GM12892 (cell line): ENCODE measurements at places on chromosomes 6 and 20.

DNA sequence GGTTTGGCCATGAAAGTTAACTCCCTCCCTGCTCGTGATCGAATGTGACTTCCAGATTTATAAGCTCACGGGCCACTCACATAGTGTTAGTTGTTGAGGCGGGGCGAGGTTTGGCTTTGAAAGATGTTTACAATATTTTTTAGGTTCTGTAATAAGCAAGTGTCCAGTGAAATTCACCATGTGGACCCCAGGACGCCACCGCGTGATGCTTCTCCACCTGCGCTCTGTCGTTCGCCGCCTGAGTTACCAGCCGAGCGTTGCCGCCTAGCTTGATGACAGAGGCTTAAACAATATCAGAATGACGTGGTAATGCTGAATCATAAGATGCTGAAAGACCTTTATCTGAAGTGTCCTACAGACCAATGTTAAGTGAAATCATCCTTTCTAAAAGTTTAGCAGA, 241.0 kb downstream of the MYLK4 start:
- DNase-seq = no peak

- DNase-seq = no peak
Observed at GRCh38 chr6:166466178-166467122, 83.7 kb upstream of the MPC1 start.

DNA sequence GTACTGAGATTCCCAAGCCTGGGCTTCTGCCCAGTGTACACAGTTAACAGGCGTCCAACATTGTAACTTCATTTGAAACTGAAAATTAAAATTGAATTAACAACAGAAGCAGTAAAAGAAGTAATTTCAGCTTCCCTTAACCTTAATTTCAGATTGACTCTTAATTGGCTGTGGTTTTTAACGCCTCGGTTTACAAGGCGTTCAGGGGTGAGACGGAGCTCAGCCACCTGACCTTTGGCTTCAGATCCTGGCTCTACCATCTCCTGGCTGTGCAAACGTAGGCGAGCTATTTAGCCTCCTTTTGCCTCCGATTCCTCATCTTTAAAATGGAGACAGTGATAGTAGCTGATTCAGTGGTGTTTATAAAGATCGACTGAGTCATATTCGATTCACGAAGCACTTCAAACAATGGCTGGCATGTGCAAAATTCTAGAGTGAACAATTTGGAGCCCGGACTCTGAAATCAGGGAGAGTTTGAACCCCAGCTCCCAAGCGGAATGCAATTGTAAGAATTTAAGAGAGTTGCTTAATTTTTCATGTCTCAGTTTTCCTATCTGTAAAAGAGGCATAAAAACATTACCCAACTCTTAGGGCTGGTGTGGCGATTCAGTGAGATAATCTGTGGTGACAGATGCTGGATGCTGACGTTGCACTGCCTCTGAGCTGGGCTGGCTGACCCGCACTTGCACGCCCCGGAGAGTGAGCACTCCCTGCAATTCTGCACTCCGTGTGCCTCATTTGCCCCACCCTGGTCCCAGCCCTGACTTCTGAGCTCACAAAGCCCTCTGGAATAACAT, 23.5 kb upstream of the OCSTAMP start:
- no peak for DNase-seq

- DNase-seq = no peak
Observed at GRCh38 chr20:40702504-40702903, 13.5 kb upstream of the MAFB start.

GRCh38 chr6:152775428-152775827, 24.8 kb downstream of the VIP start:
- DNase-seq = no peak

DNA sequence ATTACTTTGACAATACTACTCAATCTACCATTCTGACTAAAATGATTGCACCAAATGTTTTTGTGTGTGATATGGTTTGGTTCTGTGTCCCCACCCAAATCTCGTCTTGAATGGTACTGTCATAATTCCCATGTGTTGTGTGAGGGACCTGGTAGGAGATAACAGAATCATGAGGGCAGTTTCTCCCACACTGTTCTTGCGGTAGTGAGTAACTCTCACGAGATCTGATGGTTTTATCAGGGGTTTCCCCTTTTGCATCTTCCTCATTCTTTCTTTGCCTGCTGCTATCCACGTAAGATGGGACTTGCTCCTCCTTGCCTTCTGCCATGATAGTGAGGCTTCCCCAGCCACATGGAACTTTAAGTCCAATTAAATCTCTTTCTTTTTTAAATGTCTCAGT, 20.8 kb downstream of the SYCP2 start:
- DNase-seq = no peak

GRCh38 chr20:36098364-36098763, 56.2 kb upstream of the EPB41L1 start:
- no peak for DNase-seq

DNA sequence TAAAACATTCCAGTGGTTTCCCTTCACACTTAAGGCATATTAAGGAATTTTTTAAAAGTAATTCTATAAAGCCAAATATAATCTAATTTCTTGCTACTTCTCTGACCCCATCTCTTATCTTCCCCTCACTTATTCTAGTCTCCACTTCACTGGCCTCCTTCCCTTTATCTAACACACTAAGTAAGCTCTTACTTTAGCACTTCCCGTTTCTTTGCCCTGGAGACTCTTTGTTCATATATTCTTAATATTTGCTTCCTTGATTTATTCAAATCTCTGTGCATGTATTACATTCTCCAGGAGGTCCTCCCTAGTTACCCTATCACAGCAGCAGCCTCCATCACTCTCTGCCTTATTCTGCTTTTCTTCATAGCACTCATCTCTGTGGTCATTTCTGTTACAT, 20.3 kb downstream of the GTPBP2 start:
- no peak for DNase-seq

DNA sequence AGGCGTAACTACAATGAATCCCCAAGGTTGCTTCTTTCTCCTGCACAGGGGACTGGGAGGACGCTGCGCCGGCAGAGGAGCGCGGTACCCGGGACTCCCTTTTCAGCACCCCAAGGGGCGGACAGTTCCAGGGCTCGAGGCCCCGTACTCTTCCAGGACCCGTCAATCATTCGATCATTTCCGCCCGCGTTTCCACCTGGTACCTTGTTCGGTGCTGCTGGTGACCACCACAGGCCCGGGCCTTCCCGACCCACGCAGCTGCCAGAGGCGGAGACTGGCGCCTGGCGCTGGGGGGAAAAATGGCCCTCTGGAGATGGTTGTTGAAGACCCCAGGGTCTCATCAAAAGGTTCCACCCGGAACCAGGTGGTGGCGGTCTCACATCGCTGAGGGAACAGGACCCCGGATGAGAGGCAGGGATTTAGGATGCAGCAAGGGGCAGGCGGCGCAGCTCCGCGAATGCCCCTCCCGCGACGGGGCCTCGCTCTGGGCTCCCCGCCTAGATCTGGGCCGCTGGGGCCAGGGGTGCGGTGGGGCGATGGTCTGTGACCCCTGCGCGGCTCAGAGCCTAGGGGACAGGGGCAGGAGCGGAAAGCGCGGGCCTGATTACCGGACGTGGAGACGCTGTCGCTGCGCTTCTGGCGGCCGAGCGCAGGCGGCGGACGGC, 744 bp downstream of the VSX1 start:
- no peak for DNase-seq

DNA sequence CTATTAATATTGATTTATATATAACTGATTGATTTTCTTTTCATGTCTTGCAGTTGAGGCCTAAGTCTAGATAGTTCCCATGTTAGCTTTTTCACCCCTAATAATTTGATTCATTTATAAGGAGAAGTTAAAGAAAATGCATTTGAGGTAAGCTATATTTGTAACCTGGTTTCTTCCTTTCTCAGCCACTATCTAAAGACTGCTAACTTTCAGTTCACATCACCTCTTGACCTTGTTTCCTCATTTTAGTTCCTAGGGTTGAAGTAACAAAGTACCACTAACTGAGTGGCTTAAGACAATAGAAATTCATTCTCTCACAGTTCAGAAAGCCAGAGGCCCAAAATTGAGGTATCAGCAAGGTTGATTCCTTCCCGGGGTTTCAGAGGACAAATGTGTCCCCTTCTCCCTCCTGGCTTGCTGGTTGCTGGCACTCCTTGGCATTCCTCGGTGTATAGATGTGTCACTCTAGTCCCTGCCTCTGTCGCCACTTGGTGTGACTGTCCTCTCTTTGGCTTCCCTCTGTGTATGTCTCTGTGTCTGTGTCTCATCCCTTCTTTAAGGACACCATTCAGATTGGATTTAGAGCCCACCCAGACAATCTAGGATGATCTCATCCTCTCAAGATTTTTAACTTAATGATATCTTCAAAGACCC, 55.9 kb upstream of the C20orf144 start:
- DNase-seq = no peak

GRCh38 chr6:10156875-10157274, 258.0 kb downstream of the TFAP2A start:
- DNase-seq = no peak

GRCh38 chr6:117233145-117233544, 32.2 kb upstream of the VGLL2 start:
- DNase-seq = no peak

GRCh38 chr20:21516180-21516567, 2.3 kb upstream of the NKX2-2 start:
- no peak for DNase-seq

DNA sequence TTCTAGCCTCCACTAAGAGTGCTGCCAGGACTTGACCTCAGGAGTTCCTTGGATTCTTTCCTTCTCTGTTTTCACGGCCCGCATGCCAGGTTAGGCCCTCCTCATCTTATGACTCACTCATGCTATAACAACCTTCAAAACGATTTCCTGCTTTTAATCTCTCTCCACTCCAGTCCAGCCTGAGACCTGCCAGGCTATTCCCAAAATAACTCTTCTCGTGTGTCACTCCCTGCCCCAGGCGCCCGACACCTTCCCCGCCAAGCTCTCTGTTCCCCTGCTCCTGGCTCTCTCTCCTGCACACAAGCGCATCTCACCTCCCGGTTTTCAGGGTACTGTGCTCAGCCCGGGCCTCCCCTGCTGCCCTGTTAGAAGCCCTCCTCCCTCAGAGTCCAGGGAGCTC, 64.1 kb upstream of the RPS6KA2 start:
- no peak for DNase-seq

GRCh38 chr6:95815389-95816056, 200.3 kb upstream of the FUT9 start:
- DNase-seq = no peak

DNA sequence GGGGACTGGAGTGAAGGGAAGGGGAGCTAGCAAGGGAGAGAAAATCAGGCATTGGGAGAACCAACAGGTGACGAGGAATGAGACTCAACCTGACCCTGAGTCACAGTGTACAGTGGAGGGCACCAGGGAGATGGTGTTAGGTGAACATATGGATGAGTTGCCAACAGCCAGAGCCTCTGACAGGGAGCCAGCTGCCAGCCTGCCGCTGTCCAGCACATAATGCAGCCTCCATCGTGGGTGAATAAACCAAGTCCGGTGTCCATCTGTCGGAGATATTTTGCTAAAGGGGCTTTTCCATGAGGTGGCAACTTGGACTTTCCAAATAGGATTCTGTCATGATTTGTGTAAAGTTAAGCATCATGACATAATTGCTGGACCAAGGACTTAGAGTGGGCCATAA, 88.1 kb downstream of the CDH4 start:
- DNase-seq = no peak

GRCh38 chr20:9186396-9186795, 117.5 kb downstream of the PLCB4 start:
- DNase-seq = no peak

DNA sequence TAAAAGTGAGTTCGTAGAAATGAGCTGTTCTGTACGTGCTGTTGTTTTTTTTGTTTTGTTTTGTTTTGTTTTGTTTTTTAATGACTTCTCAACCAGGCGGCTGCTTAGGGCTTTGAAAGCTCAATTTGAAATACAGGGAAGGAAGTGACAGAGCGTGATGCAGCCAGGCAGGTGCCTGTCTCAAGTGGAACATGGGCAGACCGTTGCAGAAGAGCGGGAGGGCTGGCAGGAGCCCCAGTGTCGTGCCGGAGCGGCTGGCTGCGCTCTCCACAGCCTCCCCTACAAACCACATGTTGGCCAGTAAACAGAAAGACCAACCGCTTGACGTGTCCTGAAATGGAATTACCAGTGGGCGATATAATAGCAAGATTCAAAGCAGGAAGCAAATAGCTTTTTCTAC, 164.9 kb upstream of the RREB1 start:
- DNase-seq = peak; percentile 27

GRCh38 chr6:143545976-143546547, 34.5 kb upstream of the FUCA2 start:
- no peak for DNase-seq

DNA sequence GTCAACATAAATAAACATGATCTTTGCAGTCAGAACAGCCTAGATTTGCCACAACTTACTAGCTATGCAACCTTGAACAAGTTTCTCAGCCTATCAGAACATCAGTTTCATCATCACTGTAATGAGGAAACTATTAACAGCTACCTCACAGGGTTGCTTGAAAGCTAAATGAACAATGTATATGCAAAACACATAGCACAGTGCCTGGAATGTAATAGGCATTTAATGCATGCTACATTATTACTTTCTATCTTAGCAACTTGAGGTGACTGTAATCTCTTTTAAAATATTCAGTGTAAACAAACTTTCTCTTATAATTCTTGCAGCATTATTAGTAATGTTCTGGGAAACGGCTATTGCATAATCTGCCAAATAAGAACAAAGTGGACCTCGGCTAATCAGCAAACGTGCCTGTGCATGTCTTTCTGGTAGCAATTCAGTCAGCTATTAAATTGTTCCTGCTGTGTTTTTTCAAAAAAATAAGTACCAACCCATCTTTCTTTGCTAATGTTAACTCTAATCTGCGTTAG, 61.5 kb downstream of the SYNE1 start:
- no peak for DNase-seq

DNA sequence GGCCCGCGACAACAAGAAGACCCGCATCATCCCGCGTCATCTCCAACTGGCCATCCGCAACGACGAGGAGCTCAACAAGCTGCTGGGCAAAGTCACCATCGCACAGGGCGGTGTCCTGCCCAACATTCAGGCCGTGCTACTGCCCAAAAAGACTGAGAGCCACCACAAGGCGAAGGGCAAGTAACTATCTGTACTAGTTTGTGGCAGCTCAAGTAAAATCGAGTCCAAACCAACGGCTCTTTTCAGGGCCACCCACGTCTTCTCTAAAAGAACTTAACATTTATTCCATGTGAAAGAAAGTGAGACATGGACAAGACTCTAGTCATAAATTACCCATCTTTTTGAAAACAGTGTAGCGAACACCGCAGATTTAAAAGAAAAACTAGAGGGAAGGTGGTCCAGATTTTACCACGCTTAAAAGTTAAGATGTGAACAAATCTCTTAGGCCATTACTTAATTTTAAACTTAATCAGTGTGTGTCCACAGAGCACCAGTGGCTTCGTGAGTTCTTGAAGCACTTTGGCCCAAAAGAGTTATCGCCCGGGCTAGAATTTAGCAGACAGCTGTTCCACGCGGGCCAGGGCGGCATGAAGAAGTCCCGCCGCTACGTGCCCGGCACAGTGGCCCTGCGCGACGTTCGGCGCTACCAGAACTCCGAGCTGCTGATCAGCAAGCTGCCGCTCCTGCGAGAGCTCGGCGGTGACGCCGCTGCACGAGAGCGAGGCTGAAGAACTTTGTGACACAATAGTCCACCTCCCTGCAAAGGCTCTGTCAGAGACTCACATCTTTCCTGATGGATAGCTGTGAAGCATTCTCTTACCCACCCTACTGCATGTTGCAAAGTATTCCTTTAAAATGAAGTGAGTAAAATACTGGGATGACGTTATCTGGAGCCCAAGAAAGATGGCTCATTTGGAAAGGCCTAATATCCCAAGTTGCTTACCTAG, 113.9 kb upstream of the PRSS16 start:
- no peak for DNase-seq
